ENCODE measurements at places on chromosomes 5 and 9.

DNA sequence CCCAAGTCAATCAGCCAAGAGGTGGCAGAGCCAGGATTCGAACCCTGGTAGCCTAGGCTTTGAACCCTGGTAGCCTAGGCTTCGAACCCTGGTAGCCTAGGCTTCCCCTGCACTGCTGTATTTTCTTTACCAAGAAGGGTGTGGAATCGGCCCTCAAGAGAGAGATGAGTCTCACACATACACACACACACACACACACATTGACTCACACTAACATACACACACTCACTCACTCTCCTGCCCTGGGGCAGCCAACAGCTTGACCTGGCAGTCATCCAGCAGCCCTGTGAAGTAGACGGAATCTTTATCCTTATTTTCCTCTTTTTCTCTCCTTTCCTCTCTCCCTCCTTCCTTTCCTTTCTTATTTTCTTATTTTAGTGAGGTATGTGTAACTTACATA, 55.4 kb upstream of the RPL26L1 start:
- no peak for DNase-seq

- no peak for DNase-seq
Observed at GRCh38 chr9:131594906-131595665, 49.8 kb downstream of the PRRT1B start.

DNA sequence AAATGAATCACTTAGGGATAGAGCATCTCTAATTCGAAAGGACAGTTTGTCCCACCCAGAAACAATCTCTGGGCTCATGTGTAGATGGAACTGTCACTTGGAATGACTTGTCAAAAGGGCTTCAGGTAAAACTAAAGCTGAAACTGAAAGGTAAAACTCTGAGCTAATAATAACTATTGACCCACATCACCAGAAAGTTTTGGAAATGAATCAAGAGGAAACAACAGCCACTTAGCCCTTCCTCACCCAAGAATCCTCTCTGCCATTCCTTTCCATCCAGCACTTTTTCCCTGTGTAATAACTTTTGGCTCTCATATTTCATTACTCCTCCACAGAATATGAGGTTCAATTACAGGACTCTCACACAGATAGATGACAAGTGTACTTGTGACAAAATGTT, 14.0 kb upstream of the GLRX start:
- no peak for DNase-seq

DNA sequence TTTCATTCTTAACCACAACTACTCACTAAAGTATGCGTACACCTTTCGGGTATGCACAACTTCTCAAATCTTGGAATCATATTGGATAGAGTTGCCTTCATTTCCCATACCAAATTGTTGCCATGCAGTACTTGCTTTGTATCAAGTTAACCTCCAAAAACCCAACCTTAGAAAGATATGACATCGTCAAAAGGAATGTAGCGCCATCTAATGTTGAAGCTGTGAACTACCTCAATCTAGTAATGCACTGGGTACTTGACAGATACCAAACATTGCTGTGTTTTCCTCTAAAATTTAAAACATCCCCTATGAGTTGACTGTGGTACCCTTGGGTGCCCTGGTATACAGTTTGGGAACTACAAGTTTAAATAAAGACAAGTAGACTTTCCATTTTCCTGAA, 318.4 kb downstream of the ARL15 start:
- no peak for DNase-seq

GRCh38 chr5:131389096-131389868, 125.4 kb downstream of the CDC42SE2 start:
- DNase-seq, result no peak

- no peak for DNase-seq
Observed at GRCh38 chr5:9761706-9762105, 131.6 kb upstream of the TAS2R1 start.

GRCh38 chr5:133967698-133968203, 674 bp downstream of the C5orf15 start:
- DNase-seq, result no peak

GRCh38 chr5:154086641-154087040, 47.9 kb downstream of the MFAP3 start:
- no peak for DNase-seq

DNA sequence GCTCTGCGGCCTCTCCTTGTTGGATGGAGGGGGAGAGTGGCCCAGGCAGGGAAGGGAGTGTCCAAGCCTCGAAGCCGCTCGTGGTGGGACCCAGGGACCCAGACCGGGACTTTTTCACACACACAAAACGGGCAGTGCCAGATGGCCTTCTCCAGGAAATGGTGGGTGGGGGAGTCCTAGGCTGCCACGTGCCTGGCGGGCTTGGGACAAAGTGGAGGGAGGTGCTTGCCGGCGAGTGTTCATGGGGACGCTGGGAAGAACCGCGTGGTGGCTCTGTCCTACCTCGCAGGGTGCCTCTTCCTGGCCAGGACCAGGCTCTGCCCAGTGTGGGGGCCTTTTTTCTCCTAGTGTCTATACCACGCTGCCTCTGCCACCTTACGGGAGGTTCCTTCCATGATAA, 155.0 kb upstream of the COL5A1 start:
- DNase-seq, result no peak

DNA sequence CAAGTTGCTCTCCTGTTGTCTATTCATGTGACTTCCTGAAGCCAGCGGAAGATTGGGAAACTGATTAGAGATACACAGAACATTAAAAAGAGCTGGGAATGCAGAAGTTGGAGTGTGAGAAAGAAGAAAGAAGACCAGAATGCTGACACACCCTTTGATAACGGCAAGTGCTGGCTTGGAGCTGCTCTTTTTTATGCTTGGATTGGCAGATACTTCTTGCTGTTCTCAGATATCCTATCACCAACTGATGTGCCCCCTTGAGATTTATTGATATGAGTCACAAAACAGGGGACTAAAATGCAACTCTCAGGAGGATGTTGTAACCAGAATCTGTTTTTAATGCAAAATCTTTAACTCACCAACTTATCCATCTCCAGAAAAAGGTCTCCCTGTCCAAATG, 56.0 kb upstream of the ASTN2 start:
- no peak for DNase-seq

DNA sequence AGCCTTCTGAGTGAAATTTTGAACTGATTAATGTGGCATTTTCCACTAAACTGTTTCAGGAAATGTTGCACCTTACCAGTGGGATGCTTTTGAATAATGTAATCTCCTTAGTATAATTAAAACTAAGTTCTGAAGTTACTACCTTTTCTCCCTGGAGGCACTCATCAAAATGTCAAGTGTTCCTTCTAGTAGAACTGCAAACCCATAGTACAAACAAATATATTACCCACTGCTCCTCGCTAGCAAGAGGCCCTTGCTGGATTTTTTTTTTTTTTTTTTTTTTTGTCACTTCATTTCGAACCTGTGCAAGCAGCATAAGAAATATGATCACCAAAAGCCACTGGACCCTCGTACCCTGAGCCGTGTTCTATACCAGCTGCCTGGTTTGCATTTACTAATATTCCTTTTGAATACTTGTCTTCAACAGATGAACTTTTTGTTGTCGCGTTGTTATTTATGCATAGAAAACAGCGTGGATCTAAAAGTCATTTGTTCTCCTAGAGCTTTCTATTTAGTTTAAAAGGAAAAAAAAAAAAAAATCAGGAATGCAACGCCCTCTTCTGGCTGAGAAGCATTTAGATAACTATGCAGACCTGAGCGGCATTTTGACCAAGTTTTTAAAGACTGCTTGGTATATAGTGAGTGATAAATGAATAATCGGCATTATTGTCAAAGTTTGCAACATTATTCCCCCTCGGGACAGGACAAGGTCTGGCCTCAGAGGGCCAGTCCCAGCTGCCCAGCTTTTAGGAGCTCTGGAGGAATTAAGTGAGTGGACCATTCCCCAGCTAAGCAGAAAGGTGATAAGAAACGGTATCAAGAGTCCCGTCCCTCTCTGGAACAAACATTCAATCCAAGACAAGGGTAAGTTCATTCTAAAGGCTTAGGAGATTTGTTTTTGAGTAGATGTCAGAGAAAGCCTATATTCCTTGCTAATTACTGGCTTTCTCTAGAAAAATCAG, 162.5 kb upstream of the KIF2A start:
- no peak for DNase-seq

DNA sequence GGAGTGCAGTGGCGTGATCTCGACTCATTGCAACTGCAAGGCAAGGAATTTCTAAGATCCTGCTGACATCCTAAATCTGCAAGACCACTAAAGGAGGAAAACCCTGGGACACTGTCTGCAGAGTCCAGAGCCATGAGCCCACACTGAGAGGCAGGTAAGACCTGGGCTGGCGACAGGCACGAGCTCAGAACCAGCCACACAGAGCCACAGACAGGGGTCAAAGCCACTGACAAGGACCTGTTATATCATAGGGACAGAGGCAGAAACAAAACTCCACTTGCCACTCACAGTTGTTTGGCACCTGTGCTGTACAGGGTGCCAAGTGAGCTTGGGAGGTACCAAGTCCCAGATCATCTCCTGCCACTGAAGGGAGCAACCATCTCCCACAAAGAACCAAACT, 34.2 kb downstream of the IPPK start:
- DNase-seq, result no peak

DNA sequence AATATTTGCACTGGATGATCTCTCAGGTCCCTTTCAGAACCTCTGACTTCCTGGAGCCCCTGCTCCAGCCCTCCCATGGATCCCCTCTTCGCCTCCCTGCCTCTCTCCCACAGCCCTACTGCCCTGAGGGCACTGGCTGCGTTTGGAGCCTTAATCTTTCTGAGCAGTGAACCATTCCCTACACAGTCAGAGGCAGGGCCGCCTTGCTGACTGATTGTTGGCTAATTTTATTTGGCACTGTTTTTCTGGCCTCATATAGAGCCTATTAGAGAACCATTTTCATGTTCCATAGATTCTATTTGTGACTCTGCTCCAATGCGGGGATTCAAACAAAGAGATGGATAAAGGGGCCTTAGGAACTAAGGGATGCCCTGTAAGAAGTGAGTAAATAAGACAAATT, 91.1 kb downstream of the BRINP1 start:
- DNase-seq, result no peak

GRCh38 chr5:105954341-105954740, 1716.4 kb downstream of the EFNA5 start:
- DNase-seq, result no peak

GRCh38 chr9:76161541-76161940, 232.7 kb downstream of the RFK start:
- no peak for DNase-seq

DNA sequence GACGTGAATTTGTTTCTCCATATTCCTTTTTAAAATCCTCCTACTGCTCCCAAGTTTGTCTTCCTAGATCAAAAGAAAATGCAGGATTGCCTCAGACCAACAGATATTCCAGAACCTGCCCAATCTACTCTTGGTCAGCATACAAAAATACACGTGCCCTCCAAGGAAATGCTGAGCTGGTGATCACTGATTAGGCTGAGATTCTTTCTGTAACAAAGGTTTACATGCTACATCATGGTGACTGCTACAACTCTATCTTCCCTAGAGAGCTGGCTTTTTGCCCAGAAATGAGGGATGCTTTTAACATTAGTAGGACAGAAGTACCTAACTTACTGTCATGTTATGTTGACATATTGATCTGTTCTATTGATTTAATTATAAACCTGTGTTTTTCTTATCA, 35.5 kb downstream of the OR2Y1 start:
- no peak for DNase-seq

DNA sequence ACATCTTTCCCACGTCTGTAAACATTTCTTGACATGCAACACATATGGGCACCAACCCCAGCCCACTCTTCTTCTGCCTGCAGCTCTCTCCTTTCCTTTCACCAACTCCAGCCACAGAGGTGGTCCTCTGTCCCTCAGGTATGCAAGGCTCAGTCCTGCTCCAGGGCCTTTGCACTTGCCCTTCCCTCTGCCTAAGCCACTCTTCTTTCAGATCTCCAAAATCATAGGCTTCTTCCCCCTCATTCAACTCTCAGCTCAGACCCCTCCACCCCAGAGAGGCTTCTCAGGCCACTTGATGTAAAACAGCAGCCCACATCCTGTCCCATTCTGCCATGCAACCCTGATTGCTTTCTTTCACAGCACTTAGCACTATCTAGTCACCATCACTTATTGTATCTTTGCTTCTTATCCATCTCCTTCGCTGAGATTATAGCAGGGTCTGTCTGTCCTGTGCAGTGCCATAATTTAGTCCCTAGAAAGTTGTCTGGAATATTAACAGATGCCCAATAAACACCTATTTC, 3.4 kb downstream of the LIFR start:
- no peak for DNase-seq

DNA sequence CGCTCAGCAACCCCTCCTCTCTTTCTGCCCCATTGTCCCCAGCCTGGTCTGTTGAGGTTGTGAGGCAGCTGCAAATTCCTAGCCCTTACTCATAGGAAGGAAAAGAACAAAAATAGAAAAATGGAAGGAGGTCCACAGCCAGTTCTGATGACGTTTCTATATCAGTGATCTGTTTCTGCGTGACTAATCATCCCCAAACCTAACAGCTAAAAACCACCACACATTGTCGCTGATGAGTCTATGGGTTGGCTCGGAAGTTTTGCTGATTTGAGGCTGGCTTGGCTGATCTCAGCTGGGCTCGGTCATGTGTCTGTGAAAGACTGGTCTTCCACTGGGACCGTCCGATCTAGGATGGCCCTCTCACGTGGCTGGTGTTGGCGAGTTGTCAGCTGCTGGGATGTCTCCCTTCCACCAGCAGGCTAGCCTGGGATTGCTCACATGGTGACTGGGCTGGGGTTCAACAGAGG, 200.6 kb upstream of the ZNF618 start:
- no peak for DNase-seq

GRCh38 chr5:142280066-142281007, 44.5 kb downstream of the SPRY4 start:
- DNase-seq, result no peak

GRCh38 chr5:37396352-37396751, 17.2 kb downstream of the WDR70 start:
- DNase-seq, result no peak

- no peak for DNase-seq
Observed at GRCh38 chr5:1127959-1128785, 16.3 kb upstream of the SLC12A7 start.

GRCh38 chr5:93791518-93791972, 50.1 kb upstream of the POU5F2 start:
- no peak for DNase-seq

DNA sequence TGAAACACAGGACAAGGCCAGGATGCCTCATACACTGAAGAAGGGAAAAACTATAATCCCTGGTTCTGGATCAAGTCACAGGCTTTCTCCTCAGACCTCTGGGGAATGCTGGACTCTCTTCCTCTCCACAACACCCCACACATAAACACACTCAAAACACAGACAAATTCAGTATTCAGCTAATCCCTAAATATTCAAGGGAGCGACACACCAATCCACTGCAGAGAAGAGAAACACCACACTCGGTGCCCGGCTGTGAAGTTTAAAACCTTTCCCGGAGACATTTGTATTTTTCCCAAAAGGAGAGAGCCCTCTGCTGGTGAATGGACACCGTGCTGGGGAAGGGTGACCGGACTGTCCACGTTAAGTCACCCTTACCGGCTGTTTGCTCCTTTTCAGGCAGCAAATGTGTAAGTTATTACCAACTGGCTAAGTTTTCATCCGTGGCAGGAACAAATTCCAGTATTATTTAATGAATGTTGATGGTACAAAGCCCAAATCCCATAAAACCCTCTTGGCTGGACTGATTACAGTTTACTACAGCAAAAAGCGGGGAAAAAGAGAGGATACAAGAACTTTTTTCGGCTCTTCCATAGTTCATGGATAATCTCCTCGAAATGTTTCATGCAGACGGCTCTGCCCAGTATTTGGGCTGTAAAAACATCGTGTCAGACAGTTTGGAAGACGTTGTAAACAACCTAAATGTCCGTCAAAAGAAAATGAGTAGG, 130.9 kb upstream of the SLC30A5 start:
- DNase-seq, result peak; percentile 51

- no peak for DNase-seq
Observed at GRCh38 chr9:111034898-111035539, 3.3 kb downstream of the LPAR1 start.

Data from HuH-7.5 (cell line).